ENCODE measurements at places on chromosomes 5 and 9.

DNA sequence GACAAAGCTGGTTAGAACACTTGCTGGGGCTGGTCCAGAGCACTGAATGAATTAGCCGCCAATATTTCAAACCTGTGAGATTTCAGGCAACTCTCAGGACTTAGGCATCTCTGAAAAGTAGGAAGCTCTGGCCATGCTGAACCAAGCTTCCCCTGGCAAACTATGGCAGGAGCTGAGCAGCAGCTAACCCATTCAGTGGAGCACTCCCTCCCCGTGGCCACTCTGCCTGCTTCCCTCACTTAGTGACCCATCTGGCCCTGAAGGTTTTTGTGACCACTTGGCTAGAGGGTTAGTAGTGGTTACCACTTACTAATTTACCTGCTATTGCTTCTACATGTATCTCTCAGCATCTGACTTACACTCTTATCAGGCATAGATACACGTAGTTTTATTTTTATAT is 25.5 kb downstream of the FOXI1 start:
- DNase-seq, result no peak

DNA sequence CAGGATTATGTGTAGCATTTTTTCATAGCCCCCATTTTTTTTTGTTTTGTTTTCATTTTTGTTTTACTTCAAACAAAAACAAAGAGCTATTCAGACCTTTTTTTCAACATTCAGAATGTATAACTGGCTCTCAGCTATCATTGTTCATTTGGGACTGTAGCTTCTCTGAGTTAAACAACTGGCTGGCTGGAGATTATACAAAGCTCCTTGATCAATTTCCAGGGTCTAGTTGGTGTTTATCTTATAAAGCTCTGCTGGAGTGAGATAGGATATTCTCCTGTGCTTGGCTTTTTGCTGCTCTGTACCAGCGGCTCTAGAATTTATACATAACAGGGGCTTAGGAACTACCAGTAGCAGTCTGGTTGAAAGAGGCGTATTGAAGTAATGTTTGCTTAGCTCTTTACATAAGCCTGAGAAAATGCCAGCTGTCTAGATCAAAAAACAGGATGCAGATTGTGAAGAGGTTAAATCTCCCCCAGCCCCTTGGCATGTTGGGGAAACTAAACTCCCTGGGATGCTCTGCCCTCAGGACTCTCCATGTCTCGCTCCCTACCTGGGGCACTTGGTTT is 15.2 kb downstream of the GARNL3 start:
- DNase-seq, result no peak

DNA sequence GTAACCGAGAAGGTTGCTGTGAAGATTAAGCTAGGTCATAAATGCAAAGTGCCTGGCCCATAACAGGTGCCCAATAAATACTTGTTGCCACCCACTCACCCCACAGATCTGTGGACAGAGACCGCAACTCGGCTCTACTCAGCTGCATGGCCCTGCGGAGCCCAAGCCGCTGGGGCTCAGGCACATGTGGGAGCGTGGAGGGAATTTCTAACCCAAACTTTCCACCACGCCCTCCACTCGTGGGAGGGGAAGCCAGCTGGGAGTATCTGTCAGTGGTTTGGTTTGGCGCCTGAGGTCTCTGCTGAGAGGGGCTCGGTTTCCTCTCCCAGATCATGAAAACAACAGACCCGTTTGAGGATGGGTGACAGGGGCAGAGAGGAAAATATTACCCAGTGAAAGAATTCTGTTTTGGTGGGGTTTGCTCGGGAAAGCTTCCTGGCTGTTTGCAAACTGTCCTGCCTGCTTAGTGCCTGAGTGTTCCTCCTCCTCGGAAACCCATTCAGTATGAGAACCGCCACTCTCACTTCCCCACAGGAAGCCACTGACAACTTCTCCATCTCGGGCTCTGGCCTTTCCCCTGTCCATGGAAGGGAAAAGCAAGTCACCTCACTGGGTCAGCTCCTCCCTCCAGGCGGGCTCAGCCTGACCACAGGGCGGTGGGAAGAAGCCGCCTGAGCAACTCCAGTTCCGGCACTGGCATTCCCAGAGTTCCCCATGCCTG is 60.1 kb downstream of the RGS3 start:
- peak; percentile 83 for DNase-seq

DNA sequence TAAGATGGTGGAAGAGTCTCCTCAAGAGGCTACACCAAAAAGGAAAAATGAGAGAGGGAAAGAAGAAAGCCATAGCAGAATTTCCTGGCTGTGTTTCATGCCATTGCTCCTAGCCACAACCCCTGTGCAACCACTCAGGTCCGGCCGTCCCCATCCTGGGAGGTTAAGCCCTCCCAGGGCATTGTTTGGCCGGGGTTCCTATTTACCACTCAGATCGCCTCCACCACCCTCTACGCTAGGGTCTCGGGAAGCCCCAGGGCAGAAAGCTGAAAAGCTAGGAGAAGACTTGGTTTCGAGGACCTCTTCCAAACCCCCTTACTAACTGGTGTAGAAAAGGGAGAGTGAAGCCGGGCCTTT is 715 bp downstream of the RC3H2 start:
- DNase-seq, result peak; percentile 13

DNA sequence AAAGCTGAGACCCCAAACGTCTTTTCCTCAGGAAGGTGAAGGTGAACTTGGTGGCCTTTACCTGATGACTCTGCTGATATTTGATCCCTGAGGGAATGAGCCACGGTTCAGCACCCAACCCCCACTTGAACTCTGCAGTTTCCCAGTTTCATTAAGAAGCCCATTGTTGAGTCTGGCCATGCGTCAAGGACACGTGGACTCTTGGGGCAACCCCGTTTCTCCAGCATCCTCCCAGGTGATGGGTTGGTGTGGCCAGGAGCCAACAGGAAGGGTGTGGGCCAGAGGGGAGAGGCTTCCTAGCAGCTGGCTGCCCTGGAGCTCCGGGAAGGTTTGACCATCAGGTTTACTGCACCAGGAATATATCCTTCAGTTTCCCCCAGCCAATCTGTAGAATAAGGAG is 59.5 kb upstream of the GNE start:
- DNase-seq, result no peak

DNA sequence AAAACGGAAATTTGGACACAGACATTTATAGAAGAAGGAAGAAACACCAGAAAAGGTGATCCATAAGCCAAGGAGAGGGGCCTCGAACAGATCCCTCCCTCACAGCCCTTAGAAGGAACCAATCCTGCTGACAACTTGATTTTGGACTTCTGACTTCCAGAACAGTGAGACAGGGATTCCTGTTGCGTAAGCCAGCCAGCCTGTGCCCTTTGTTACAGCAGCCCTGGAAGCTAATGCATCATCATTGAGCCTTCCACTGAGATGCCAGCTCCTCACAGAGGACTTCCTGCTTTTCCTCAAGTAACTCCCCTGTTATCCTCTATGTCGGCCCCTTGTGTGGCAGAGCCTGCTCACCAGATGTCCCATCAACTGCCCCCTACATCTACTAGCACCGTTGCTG is 94.1 kb downstream of the JMY start:
- no peak for DNase-seq

DNA sequence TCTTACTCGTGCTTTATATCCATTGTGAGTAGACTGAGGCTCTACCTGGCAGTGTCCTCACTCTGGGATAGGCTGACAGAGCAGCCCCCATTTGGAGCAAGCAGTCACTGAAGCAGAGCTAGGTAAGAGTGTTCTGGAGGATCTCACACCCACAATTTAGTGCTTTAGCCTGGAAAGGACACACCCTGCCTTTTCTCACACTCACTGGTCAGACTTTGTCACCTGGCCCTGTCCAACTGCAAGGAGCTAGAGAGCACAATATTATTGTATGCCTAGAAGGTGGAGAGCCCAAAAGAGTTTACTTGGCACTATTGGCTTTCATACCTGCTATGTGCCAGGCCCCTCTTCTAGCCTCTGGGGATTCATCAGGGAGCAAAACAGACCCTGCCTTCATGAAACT is 141.9 kb downstream of the MAST4 start:
- no peak for DNase-seq

DNA sequence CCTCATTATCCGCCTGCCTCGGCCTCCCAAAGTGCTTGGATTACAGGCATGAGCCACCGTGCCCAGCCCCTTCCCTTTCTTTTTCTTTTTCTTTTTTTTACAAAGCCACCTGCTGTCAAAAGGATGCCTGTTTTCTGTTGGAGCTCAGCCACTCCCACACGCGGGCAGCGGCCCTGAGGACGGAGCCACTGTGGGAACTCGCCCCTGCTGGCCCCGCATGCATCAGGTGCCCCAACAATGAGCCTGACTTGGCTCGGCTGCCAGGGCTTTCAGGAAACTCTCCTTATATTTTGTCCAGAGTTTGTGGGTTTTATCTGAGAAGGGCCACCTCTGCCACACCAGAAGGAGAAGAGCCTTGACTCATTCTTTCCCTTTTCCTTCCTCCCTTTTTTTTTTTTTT is 37.1 kb upstream of the LRRC14B start:
- no peak for DNase-seq

Measured in stimulated activated CD8-positive, alpha-beta memory T cell treated with anti-CD3 and anti-CD28 coated beads, Interleukin-7, amount 100 ng/mL, for 48 hours (primary cell).